ENCODE measurements at places on chromosomes 2 and 18.

DNA sequence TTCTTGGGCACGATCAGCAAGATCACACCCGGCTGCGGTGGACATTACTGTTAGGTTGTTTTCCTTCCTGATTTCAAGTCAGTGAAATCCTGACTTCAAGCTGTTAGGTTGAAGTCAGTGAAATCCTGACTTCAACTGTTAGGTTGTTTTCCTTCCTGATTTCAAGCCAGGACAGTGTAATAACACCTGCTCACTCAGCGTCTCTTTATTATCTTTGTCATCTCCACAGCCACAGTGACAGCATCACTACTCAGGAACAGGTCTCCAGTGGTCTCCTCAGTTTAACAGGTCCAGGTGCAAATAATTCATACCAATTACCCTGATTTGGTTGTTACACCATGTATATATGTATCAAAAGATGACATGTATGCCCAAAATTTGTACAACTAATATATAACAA is 208.1 kb upstream of the REG3G start:
- no peak for DNase-seq

DNA sequence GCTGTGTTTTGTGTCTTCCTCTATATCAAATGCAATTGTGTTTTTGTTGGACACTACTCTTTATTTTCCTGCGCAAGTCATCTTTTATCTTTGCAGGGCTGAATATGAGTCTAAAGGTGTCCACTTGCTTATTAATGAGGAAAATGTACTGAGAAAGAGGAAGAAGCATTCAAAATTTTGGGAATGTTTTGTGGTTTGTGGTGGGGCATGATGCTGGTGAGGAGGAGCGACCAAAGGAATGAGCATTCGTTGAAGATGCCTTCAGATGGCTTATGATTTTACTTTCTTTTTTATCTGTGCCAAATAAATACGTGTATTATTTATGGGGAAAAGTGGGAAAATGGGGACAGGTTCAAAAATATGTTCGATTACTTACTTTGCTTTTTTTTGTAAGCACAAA is 63.9 kb upstream of the SMIM21 start:
- no peak for DNase-seq

DNA sequence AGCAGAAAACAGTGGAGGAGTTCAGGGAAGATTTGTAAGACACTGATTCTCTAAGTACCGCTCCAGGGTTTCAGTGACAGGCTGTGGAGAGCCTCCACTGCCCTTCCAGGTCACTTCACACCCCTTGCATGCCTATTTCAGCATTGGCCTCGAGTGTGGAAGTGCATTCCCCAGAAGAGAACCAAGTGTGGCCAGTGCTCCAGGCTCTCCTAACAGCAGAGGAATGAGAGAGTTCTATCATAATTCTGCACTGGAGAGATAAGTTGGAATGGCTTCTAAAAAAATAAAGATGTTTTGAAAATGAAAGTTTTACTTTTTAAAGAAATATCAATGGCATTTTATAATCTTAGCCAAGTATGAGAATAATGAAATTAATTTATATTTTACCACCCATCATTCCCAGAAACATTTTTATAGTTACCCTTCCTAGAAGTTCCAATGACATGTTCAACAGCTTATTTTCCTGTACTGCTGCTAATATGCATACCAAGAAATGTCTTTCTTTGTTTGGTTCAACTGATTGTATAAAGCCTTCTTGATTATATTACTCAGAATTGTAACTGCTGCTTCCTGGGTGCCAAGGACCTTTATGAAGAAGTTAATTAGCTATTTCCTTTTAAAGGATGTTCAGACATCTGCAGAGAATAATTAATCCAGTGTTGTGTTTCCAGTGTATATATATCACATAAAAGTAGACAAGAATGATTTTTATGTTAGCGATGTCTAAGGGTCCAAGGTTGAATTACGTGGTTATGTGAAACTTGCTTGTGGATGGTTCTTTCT is 61.0 kb upstream of the SERPINE2 start:
- no peak for DNase-seq

DNA sequence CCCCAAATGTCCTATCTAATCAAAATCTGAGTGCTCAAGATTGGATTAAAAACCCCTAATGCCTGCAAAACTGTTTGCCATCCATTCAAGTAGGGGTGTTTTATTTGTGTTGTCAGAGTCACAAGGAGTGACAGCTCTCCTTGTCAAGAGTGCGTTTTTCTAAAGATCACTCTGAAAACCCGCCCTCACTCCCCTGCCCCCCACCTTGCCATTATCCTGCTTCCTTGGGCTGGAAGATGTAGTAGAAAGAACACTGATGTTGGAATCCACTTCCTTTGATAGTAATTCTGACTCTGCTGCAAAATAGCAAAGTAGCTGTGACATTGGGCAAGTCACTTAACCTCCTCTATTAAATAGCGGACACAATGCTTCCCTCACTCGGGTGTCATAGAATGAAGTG is 155.6 kb downstream of the TSN start:
- DNase-seq, result no peak

GRCh38 chr2:188720811-188721605 is 253.2 kb upstream of the COL3A1 start:
- DNase-seq, result no peak

GRCh38 chr2:95047629-95048510 is 22.4 kb downstream of the MAL start:
- DNase-seq, result no peak

- no peak for DNase-seq
These were observed 22.3 kb downstream of the DTNB start for GRCh38 chr2:25651066-25651465.

DNA sequence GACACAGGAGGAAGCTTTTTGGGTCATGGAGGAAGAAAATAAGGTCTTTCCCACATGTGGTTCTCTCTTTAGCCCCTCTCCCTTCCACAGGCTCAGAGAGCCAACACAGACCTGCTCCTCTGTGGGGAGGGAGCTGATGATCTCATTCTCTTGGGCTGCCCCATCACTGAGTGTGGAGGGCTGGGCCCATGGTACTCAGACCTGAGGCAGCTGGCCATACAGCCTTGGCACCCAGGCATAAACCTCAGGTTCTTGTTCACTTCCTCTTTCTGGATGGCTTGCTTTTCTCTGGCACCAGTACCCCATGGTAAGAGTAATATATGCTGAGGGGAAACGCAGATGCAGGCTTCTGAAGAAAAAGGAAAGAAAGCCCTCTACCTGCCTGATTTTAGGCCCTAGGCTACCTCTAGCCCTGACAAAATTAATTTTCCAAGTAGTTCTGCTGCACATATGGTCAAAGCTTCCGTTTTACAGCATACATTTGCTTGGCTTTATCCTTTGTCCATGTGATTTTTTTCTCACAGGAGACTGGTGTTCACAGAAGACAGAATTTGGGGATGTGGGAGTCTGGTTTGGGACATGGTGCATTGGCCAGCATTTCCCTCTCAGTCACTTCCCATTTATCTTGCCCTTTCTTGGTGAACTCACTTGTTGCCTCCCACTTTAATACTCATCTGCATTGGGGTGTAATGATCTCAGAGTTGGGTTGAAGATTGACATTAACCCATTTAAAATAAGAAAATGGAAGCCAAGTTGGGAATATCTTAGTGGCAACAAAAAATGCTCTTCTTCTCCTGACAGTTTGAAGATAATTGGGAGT is 11.1 kb downstream of the DHRS9 start:
- no peak for DNase-seq

DNA sequence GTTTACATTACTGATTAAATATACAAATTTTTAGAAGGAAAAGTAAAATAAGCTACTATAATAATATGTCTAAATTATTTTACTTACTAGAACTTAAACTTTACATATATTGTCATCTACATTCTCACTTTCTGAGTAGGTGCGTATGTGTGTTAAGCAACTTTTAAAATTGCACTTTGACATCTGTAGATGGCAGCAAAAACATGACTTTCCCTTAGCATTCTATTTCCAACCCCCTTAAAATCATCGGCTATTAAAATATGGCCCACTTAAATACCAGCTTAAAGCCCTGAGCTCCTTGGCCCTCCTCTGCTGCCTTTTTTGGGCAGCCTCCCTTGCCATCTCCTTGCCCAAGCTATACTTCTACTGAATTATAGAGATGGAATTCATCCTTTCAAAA is 78.0 kb downstream of the UPP2 start:
- no peak for DNase-seq

Data from activated CD4-positive, alpha-beta T cell treated with anti-CD3 and anti-CD28 coated beads for 24 hours (primary cell).